GM10248 (cell line): ENCODE measurements at places on chromosomes 7 and 10.

DNA sequence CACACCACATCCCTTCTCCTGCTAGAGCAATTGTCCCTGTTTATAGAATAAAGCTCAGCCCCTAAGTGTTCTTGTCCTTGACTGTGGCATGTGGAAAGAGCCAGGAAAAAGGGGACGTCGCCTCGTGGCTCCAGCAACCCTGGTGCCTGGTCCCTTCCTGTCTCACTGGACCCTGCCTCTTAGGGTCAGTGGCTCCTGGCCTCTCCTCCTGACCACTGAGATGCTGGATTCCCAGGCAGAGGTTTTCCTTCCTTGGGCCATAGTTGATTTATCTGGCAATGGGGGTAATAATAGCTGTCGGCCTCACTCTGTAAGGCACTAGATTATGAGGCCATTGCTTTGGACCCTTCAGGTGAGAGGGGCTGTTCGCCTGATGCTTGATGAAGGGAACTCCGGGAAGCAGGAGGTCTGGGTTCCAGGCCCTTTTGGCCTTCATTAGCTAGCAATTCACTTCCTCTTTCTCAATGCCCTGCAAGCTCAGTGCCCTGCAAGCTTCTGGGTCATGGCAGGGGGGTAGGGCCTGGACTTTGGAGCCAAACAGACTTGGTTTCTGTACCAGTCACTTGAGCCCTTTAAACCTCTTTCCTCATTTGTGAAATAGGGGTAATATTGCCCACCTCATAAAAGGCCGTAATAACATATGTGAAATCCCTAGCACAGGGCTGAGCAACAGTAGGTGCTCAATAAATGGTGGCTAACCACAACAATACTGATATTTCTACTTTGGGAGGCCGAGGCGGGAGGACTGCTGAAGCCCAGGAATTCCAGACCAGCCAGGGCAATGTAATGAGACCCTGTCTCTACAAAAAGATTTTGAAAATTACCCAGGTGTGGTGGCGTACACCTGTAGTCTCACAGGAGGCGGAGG is 1.1 kb downstream of the ASL start:
- no peak for DNase-seq

- peak; percentile 2 for DNase-seq
Measured at GRCh38 chr10:93081834-93082233, 8.1 kb downstream of the CYP26A1 start.

DNA sequence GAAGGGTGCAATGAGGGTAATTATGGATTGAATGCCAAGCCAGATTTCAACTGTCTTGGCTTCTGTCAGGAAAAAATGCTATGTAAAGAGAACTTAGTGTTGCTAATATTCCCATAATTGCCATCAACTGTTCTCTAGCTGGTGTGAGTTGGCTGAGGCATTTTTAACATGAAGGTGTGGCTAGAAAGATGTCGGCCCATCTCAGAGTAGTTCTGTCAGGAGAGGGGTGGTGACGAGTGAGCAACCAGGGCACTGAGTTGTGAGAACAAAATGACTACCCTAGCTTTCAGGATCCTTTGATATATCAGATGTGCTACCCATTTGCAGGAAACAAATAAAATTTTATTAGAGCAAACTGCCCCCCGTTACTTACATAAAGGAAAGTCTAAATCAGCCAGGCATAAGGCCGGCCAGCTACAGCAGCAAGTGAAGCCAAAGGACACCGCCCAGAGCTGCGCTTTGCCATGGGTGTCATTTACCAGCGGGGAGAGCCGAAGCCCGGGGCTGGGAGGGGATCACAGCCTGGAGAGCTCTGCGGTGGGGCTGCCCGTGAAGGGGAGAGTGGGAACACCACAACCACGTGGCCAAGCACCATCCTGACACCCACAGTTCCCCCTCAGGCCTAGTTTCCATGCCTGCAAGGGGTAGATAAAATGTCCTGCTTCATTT is 141.4 kb downstream of the ICA1 start:
- no peak for DNase-seq

DNA sequence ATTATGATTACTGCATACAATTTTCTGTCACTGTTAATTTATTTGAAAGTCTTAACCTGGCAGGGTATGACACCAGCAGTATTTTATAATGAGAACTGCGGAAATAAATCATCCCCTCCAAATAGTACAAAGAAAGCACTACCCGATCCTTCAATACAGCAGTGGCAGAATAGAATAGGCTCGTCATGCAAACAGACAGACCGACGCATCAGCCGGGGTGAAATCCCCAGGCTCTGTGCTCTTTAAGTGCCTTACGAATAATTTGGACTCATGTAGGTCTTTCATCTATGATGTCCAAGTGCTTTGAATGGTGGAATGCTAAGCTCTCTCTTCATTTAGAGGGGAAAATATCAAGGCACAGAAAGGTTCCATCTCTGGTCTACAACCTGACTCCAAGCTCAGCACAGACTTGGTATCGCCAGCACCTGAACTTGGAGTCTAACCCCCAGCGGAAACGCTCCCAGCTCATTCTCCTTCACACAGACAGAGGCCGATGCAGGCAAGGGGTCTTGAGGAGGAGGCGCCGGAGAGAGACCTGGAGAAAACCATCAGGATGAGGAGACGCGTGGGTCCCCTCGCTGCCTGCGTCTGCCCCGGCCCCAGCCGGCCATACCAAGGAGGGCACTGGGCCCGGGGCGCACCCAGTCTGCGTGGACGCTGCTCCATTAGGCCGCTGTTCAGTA is 568.1 kb upstream of the MKI67 start:
- DNase-seq: no peak

- no peak for DNase-seq
Measured at GRCh38 chr7:137439829-137440825, 96.6 kb upstream of the PTN start.

DNA sequence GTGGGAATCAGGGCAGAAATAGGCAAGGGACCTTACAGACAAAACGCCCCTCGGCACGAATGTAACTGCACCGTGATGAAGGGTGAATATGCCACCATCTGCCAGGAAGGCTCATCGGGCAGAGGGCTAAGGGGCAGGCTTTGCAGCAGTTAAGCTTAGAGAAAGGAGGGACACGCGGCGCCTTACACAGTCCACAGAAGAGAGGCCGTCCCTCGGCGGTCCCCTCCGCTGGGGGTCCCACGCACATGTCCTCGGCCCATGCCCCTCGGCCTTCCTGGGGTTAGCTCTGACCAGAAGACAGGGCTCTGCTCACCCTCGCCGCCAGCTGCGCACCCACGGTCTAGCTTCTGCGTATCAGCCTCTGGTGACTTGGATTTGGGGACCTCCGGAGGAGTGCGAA is 141.1 kb downstream of the DYNC2I1 start:
- no peak for DNase-seq

DNA sequence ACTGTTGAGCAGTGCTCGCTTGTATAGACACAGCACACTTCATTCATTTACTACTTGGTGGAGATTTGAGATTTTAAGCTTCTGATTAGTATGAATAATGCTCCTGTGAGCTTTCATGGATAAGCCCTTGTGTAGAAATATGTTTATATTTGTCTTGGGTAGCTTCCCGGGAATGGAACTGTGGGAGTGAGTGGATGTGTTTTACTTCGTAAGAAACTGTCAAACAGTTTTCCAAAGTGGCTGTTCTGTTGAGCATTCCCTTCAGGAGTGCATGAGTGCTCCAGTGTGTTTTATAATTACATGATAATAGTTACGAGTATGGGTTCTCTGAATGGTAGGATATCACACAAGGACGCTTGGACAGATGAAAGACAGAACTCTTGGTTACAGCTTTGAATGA is 49.4 kb downstream of the VWC2 start:
- DNase-seq: no peak

DNA sequence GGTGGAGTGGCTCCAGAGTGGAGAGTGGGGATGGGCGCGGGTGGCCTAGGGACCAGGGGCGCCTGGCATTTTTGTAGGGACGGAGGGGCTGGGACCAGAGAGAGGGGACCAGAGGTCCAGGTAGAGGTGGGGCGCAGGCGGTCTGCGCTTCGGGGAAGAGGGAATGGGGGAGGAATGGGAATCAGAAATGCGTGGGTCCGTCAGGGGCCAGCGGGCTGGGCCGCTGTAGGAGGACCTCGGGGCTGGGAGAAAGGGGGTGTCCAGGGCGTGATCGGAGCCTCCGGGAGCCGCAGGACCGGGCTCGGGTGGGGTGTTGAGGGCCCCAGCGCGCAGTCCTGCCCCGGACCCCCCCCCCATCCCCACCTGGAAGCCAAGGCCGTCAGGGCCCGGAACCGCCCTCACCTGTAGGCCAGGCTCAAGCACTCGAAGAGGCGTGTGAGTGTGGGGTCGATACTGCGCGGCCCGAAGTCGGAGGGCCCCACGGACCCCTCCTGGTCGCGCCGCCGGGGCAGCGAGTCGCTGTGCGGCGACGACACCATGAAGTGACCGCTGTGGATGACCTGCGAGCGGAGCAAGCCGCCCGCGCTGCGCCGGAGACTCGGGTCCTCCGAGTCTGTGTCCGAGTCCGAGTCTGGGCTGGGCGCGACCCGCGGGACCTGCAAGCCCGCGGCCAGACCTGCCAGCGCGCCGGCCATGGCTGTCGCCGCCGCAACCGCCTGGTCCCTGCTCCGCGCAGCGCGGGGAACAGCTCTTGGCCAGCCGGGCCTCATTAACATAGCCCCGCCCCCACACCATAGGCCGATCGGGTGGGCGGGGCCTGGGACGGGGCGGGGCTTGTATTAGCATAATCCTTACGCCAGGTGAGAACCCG is at the start of gene MLXIPL:
TSS of gene MLXIPL (minus strand) at position 725 of the 871 bp plus-strand sequence. CDS start at position 695, 30 bp downstream.
- DNase-seq: no peak

- peak; percentile 78 for DNase-seq
Measured at GRCh38 chr7:2688409-2689342, 674 bp downstream of the AMZ1 start.

DNA sequence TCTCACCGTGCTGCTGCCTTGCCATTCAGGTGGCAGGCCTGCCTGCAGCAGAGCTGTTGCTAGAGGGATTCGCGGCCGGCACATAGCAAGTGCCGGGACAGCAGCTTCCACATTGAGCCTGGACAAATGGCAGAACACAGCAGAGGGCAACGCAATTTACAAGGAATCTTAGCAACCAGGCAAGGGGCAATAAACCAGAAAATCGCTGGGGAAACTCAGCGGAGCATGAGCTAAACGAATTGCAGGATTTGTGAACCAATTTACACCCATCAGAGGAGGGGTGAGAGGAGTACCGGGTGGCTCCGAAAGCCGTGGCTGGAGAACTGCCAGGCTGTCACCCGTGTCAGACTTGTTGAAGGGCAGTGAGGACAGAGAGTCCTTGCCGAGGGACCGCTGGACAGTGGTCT is 58.6 kb upstream of the LOXL4 start:
- no peak for DNase-seq

DNA sequence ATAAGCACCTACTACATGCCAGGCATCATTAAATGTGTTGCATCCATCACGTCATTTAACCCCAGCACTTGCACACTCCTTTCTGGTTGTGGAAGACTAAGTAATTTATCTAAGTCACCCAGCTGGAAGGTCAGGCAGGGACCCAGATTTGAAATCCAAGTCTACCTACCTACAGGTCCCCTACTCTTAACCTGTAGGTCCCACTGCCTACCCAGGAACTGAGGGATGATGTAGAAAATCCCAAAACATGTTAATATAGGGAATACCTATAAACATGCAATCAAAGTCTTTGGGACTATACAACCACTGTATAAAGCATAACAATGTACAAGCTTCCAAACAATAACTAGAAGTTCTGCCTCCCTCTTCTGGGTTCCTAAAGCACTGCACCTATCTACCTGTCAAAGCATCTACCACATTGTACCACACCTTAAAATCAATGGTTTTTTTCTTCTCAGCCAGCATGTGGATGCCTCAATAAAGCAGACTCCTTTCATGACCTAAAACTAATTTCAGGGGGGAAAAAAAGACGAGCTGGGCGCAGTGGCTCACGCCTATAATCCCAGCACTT is 5.6 kb downstream of the IL6 start:
- DNase-seq: no peak

DNA sequence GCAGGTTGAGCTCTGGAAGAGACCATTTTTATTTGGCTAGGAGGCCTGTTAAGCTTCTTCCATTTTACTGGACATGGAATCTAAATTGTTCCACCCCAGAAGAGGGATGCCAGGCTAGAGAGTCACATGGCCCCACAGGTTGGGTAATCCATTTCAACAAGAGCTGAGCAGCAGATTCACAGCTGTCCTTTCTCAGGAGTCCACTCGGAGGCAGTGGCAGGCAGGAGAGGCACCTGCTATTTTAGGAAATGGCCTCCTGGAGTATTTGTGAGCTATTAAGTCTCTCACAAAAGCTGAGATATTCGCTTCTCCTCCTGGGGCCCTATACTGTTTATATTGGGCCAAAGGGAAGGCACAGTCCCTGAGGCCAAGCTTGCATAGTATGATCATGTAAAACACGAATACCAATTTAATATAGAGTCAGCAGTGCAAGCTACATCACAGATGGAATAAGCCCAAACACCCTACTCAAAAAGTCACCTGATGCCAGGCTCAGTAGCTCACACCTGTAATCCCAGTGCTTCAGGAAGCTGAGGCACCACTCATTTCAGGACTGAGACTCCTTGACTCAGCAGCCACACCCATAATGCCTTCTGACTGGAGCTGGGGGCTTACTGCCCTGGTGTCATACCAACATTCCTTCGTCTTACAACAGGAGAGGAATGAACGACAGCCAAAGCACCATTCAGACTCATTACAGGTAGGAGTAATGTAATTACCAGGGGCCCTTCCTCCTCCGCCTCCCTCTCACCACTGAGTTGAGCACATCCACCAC is 124.1 kb downstream of the LMBR1 start:
- DNase-seq: no peak

DNA sequence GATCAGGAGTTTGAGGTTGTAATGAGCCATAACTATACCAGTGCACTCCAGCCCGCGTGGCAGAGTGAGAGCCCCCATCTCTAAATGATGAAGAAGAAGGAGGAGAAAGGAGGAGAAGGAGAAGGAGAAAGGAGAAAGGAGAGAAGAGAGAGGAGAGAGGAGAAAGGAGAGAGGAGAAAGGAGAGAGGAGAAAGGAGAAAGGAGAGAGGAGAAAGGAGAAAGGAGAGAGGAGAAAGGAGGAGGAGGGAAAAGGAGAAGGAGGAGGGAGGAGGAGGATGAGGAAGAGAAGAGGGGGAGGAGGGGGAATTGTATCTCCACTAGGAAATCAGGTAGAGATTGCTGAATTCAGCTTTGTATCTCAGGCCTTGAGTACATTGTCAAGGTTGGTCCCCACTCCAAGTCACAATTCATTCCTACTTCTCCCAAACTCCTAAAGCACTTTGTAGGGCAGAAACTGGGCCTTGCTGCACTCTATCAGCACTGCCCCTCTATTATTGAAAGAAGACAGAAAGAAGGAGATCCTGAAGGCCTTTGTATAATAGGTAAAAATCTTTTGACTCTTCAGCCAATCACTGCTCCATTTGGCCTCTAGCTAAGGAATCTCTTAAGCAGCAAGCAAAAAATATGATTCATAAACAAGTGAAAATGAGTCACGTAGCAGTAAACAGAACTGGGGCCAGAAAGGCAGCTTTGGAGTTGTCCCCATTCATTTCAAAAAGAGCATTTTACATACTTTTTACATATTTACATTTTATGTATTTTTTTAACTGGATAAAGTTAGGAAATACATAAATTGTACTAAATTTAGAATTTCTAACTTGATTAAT is 178.0 kb downstream of the IMMP2L start:
- DNase-seq: no peak

DNA sequence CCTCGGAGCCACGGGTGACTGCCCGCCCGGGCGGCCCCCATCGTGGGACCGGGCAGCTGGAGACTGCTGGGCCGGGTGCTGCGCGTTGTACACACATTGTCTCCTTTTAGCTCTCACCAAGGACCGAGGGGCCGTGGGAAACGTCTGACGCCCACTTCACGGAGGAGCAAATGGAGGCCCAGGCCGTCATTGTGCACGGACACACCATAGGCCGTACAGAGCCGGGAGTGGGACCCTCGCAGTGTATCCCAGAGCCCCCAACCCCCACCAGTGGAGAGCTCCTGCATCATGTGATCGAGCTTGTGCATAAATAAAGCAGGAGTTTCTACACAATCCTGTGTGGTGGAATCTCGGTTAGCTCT is 722 bp downstream of the DENND10 start:
- DNase-seq: peak; percentile 44
